ENCODE measurements at places on chromosomes 1 and 21. TPM values are rescaled to one million over a fixed set of nuclear protein-coding genes. Genes with fewer than 3 reads are reported as not detected.
A peak's percentile ranks its signal among the peaks of the same experiment; 100 is the strongest.

Gene SLC2A5
- polyA plus RNA-seq: 12.8 TPM

Gene TMEM39B
- 7.2 TPM for polyA plus RNA-seq

Gene ST6GALNAC3
- 5.3 TPM for polyA plus RNA-seq

Gene CLCN6
- 14.7 TPM for polyA plus RNA-seq

Gene RIPPLY3
- polyA plus RNA-seq: not detected

Gene FTCD
- 1.8 TPM for polyA plus RNA-seq

Gene RAD54L
- polyA plus RNA-seq: 6.7 TPM

Gene RPL11
- polyA plus RNA-seq: 2,869 TPM

Gene SPRR2G
- polyA plus RNA-seq: not detected

Gene RNU1-2
- polyA plus RNA-seq: not detected

Gene CFHR4
- not detected for polyA plus RNA-seq

Gene PLA2G2A
- polyA plus RNA-seq: 1.5 TPM

Gene FAM151A
- polyA plus RNA-seq: 0.40 TPM

Gene CFHR3
- 1.6 TPM for polyA plus RNA-seq

DNA sequence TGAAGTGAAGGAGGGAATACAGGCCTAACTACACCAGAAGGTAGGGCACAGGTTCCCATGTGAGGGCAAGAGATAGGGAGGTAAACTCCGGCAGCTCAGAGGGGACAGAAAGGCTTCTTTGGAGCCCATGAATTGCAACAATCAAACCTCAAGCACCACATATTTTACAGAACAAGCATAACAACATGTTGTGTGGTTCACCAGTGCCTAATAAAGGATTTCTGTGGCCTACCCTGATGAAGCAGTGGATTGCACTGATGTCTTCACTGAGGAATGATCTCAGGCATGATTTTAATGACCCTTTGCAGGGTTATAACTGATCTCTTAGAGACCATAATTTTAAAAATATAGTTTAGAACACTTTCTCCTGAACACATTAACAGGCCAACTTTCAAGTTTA, 77.4 kb downstream of the RUNX1 start:
- no peak for DNase-seq

GRCh38 chr1:14820295-14821085, 222.0 kb downstream of the KAZN start:
- no peak for DNase-seq

DNA sequence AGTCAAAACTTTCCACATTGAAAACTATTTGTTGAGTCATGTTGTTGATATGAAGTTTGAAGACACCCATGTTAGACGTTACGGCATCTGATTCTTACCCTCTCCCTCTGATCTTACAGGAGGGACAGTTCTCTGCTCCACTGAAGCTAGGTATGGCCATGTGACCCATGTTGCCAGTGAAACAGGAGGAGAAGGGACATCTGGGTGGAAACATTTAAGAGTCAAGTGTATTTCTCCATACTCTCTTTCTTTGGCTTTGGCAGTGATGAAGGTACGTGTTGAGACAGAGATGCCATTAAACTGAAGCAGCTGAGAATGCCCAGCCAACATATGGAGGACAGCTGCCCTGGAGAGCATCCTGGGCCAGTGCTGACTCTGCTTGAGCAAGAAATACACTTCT, 198.4 kb upstream of the PTGFR start:
- DNase-seq: peak; percentile 25

GRCh38 chr1:75720820-75721219, 3.7 kb upstream of the ACADM start:
- DNase-seq: no peak

GRCh38 chr1:14365301-14365988, 233.0 kb upstream of the KAZN start:
- peak; percentile 79 for DNase-seq

DNA sequence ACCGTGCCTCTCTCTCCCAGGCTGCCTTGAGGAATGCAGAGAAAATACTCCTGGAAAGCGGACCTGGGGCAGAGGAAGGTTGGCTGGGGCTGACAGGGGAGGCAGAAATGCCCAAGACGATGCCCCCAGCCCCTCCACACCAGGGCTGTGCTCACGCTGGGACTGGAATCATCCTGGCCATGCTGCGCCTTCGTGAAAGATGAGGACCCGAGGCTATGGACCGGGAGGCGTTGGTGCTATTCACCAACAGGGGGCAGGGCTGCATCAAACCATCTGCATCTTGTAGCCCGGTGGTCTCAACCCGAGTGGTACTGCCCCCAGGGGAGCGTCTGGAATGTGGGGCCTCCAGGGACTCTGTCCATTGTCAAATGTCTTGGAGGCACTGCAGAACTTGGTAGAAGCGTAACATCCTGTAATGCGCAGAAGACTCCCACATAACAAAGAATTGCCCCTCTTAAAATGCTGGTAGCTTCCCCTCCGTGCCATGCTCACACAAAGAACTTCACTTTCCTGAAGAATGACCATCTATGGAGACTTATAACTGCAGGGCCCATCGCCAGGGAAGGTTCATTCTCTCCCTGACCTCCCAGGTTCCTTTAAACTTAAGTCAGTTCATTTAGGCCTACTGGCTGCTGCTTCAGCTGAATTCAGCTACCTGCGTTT, 251.2 kb downstream of the RRAGC start:
- DNase-seq: no peak

DNA sequence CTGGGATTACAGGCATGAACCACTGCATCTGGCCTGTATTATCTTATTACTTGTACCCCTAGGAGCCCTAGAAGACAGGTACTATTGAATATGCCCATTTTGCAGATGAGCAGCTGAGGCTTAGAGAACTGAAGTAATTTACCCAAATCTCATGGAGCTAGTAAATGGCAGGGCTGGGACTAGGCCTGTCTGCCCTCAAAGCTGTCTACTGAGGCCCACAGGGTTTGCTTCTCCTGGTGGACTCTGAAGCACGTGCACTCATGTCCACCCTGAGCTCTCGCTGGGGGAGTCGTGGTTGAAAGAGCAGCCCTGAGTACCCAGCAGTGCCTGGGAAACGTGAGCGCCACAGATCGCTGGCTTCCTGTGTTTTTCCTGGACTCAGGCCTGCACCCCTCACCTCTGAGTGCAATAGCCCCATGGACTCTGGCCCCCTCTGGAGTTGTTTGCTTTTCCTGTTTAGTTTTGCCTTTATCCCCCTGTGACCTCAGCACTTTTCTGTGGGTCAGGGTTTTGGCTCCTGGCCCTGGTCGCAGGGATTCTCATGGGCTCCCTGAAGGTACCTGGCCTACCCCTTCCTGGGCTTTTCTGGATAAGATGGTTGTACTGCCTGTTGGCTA, 52.4 kb downstream of the ARHGEF10L start:
- no peak for DNase-seq

DNA sequence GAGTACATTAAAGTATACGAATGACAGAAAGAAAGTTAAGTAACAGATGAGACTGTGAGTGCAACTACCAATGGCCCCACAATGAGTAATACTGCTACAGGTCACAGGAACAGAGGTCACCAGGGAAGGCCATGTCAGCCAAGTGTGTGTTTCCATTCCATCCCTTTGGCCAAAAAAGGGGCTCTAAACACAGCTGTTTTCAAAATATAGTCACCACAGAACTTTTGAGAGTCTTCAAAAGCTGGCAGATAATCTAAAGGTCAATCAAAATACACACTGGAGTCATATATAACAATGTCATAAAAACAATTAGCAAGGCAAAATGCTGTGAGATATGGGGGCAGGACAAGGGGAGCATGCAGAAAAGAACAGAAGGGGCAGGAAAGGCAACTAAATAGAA, 10.2 kb downstream of the USP24 start:
- DNase-seq: no peak

DNA sequence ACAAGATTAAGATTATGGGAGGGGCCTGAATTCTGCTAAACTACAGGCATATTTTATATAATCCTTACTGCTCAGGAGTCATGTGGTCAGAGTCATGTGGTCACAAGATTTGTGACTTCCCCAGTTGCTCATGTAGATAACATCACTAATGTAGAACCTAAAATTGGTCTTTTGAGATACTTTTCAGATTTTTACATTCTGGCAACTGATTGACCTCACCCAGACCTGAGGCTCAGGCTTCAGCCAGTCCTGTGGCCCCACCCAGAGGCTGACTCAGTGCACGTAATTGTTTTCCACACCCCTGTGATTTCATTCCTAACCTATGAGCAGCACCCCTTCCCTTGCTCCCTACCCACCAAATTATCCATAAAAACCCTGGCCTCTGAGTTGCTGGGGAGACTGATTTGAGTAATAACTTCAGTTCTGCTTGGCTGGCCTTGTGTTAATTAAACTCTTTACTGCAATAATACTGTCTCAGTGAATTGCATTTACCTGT, 41.7 kb upstream of the ZNF326 start:
- DNase-seq: no peak

DNA sequence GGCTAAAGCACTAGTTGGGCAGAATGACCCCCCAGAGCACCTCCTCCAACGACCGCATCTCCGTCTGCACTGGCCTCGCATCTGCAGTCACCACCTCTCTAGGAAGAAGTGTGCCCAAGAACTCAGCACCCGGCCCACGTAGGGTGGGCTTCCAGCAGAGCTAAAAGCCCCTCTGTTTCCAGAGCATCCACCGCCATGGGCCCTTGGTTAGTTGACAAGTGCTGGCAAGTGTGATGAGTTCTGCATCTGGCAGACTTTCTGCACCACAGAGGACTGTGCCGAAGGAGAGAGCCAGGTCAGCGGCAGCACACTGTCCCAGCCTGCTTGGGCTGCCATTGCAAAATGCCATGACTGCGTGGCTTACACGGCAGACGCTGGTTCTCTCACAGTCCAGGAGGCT, 76.4 kb upstream of the COL6A1 start:
- no peak for DNase-seq

DNA sequence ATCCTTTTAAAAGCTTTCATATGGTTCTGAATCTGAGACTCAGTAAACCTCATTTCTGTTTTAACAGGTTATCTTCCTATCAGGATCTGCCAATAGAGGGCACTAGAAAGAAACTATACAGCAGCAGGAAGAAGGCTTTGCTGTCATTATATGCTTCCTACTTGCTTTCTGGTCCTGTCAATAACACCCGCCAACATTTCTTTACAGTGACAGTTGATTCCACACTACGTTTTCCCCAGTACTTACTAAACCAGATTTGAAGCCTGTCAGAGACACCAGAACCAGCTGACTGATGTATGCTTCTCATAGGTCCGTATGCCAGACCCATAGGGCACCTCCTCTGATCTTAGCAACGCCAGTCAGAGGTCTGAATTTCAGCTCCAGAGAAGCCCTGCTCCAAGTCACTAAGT, 341.0 kb upstream of the NEGR1 start:
- peak; percentile 23 for DNase-seq

- DNase-seq: no peak
Measured at GRCh38 chr1:36432616-36433015, 17.6 kb downstream of the OSCP1 start.

- no peak for DNase-seq
Measured at GRCh38 chr1:184597650-184598357, 156.9 kb downstream of the EDEM3 start.

DNA sequence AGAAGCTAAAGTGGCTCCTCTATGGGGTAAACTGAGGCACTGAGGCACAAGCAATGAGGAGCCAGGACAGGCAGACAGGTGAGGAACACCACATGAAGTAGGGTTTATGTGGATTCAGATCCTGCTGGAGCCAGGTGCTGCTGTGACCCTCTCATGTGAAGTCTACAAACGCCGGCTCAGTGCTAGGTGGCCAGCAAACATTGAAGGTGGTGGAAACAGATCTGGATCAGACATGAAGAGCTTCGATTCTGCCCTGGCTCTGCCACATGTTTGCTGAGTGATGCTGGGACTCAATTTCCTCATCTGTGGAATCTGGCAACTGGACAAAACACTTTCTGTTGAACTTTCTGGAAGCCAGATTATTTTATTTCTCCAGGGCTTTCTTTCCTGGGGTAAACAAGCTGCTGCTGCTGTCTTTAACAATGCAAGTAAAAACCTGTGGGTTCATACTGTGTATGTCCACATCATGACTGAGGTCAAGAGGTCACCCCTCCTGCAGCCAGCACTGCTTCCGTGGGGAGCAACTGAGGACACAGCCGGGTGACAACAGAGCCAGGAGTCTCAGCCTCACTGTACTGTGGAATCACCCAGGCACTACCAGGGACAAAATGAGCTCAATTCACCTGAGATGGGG, 33.3 kb downstream of the HMGB4 start:
- DNase-seq: no peak

DNA sequence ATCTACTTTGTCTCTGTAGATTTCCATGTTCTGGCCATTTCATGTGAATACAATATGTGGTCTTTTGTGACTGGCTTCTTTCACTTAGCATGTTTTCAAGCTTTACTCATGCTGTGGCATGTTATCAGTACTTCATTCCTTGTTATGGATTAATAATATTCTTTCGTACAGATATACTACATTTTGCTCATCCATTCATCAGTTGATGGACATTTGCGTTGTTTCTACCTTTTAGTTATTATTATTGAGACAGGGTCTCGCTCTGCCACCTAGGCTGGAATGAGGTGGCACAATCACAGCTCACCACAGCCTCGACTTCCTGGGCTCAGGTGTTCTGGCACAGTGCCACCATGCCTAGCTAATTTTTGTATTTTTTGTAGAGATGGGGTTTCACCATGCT, 21.4 kb downstream of the SFPQ start:
- no peak for DNase-seq

- no peak for DNase-seq
Measured at GRCh38 chr1:160405331-160405877, 5.0 kb downstream of the VANGL2 start.

- DNase-seq: no peak
Measured at GRCh38 chr1:162177126-162177525, 107.6 kb downstream of the NOS1AP start.

DNA sequence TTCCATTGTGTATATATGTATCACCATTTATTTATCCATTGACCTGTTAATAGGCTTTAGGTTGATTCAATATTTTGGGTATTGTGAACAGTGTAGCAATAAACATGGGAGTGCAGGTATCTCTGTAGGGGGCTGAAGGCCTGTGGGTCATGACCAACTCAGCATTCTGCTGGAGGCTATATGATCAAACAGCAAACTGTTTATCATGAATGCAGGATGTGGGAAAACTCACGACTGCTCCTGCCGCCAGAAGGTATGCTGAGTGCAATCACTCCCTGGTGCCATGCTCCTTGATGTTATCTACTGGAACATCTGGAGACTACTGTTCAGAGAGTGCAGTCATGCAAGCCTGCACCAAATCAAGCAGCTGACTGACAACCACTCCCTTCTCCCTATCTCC, 275.2 kb downstream of the COL11A1 start:
- DNase-seq: no peak
